ENCODE measurements at places on chromosomes 12 and 14. TPM values are rescaled to one million over a fixed set of nuclear protein-coding genes. Genes with fewer than 3 reads are reported as not detected.

- peaks cover 9% of the 10 kb centered on the region for H3K4me1 ChIP-seq
- no peak overlapping the region for H3K4me3 ChIP-seq
- no peak for DNase-seq
- no peaks in the 10 kb centered on the region for H3K36me3 ChIP-seq
- H3K27ac ChIP-seq, result no peak overlapping the region
These were observed 70.4 kb downstream of the MOK start for GRCh38 chr14:102234331-102235264.

DNA sequence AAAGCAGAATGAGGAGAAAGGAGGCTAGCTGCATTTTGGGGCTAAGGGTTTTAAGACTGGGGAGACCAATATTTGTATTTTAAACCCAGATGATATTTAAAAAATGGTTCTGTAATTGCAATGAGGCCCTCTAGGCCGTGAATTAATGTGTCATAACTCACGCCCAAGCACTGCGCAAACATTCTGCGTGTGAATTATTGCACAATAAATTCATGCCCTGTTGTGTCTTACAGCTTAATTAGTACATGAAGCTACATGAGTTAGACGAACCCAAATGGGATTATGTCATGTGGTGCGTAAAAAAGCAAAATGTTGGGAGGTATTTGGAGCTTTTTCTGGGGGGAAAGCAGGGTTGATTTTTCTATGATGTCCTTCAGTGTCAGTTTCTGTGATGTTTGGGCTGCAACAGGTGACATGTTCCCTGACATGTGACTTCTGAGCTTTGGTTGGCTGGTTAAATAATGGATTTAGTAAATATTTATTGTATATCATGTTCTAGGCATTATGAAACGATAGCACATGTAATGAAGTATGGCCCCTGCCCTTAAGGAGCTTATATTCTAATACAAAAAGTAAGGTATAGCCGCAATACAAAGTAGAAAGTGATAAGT, 30.4 kb upstream of the CISTR start:
- H3K36me3 ChIP-seq, result no peaks in the 10 kb centered on the region
- H3K4me1 ChIP-seq, result no peaks in the 10 kb centered on the region
- no peak overlapping the region for H3K4me3 ChIP-seq
- no peaks in the 10 kb centered on the region for H3K27me3 ChIP-seq
- no peak for DNase-seq

- H3K4me1 ChIP-seq, result no peaks in the 10 kb centered on the region
- no peaks in the 10 kb centered on the region for H3K36me3 ChIP-seq
These were observed 187.2 kb upstream of the NEDD1 start for GRCh38 chr12:96719660-96720362.

- H3K27me3 ChIP-seq, result no peaks in the 10 kb centered on the region
- H3K36me3 ChIP-seq, result no peaks in the 10 kb centered on the region
- DNase-seq, result no peak
- no peak overlapping the region for H3K27ac ChIP-seq
- H3K4me1 ChIP-seq, result peaks cover 11% of the 10 kb centered on the region
- no peak overlapping the region for H3K4me3 ChIP-seq
These were observed 67.5 kb downstream of the SLC41A2 start for GRCh38 chr12:104890476-104891096.

- H3K4me1 ChIP-seq, result no peaks in the 10 kb centered on the region
- H3K27ac ChIP-seq, result no peak overlapping the region
- H3K4me3 ChIP-seq, result no peak overlapping the region
- no peaks in the 10 kb centered on the region for H3K27me3 ChIP-seq
- H3K36me3 ChIP-seq, result no peaks in the 10 kb centered on the region
These were observed 166.9 kb downstream of the BRMS1L start for GRCh38 chr14:35992816-35993683.

DNA sequence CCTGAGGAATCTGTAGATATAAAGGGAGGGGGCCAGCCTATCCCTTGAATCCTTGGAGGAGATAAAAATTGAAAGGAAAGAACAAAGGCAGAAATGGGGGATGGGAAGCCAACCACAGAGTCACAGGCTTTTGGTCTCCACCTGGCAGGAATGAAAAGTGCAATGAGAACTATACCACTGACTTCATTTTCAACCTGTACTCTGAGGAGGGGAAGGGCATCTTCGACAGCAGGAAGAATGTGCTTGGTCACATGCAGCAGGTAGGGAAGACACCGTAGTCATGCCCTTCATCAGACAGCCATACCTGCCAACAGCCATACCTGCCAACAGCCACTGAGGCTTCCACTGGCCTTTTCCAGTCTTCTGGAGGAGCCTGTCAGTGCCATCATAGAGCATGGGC, 13.4 kb downstream of the ASB8 start:
- peaks cover 55% of the 10 kb centered on the region for H3K36me3 ChIP-seq
- H3K27me3 ChIP-seq, result no peaks in the 10 kb centered on the region

- no peaks in the 10 kb centered on the region for H3K36me3 ChIP-seq
- H3K27me3 ChIP-seq, result no peaks in the 10 kb centered on the region
- H3K4me3 ChIP-seq, result no peak overlapping the region
- no peaks in the 10 kb centered on the region for H3K4me1 ChIP-seq
- no peak for DNase-seq
- H3K27ac ChIP-seq, result no peak overlapping the region
These were observed 225.6 kb downstream of the DUSP6 start for GRCh38 chr12:89126712-89127111.

DNA sequence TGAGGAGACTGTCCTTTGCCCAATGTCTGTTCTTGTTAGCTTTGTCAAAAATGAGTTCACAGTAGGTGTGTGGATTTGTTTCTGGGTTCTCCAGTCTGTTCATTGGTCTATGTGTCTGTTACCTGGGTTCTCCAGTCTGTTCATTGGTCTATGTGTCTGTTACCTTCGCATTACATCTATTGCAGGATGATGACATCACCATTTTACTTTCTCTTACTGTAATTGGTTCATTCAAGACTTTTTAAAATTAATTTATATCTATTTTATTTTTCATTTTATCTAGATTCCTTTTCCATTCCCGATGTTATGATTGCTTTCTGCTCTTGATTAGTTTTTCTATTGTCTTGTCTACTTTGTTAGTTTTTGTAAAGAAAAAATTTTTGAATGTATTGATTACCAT, 615.5 kb downstream of the SOX5 start:
- H3K36me3 ChIP-seq, result no peaks in the 10 kb centered on the region
- H3K4me1 ChIP-seq, result no peaks in the 10 kb centered on the region
- no peak overlapping the region for H3K27ac ChIP-seq

The RTN1 gene
- 0.57 TPM for total RNA-seq

DNA sequence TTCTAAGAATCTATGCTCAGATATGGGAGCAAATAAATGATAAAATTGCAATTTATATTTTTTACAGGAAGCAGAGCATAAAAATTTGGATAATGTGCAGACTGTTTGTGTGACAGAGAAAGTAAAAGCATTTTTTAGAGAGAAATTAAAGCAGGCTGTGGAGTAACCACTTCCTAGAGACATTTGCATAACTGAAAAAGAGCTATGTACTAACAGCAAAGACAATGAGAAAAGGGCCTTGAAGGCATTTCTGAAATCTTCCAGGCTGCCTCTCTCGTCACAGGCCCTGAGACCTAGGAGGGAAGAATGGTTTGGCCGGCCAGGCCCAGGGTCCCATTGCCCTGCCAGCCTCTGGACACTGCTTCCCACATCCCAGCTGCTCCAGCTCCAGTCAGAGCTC, 247.2 kb downstream of the ALX1 start:
- H3K4me1 ChIP-seq, result no peaks in the 10 kb centered on the region
- H3K27ac ChIP-seq, result no peak overlapping the region
- H3K36me3 ChIP-seq, result no peaks in the 10 kb centered on the region
- no peaks in the 10 kb centered on the region for H3K27me3 ChIP-seq
- DNase-seq, result no peak

- H3K4me3 ChIP-seq, result peak overlapping the region; percentile 67
- DNase-seq, result peak; percentile 78
- H3K27ac ChIP-seq, result peak overlapping the region; percentile 63
- peaks cover 30% of the 10 kb centered on the region for H3K36me3 ChIP-seq
- H3K4me1 ChIP-seq, result peaks cover 10% of the 10 kb centered on the region
These were observed 995 bp upstream of the HSP90B1 start for GRCh38 chr12:103929046-103929783.

The HOXC13 gene
- 3.8 TPM for total RNA-seq

The VSIG10 gene
- total RNA-seq, result 42.6 TPM

The SERPINA5 gene
- total RNA-seq, result 3.0 TPM

DNA sequence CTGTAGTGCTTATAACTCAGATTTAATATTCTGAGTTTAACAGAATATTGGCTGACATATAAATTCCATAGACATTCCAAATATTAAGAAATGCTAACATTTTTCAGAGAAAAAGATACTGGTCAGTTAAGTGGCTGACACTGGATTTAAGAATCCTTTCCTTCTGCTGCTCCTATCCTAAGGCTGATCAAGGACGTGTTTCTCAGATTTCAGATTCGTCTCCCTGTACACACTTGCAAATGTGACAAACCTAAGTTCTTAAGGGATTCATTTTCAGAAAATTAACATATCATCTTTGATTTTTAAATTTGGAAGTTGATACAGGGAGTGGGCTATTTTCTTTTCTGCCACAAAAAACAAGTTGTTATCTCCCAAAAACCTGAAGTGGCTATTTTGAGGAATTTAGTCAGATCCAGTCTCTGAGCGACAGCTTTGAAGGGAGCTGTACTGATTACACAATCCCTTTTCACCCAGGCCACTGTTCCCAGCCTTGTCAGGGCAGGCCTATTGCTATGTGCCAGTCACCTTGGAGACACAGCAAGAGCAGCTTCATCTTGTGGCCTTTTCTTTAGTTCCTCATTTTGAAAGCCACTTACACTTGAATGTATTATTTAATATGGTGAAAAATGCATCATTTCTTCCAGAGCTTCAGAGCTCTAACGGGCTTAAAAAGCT, 370.6 kb downstream of the KCNH5 start:
- no peak overlapping the region for H3K27ac ChIP-seq
- no peak overlapping the region for H3K4me3 ChIP-seq
- no peaks in the 10 kb centered on the region for H3K4me1 ChIP-seq
- H3K27me3 ChIP-seq, result no peaks in the 10 kb centered on the region
- H3K36me3 ChIP-seq, result no peaks in the 10 kb centered on the region
- DNase-seq, result no peak

- peaks cover 10% of the 10 kb centered on the region for H3K4me1 ChIP-seq
- H3K27me3 ChIP-seq, result no peaks in the 10 kb centered on the region
- peak; percentile 21 for DNase-seq
- H3K27ac ChIP-seq, result no peak overlapping the region
- no peaks in the 10 kb centered on the region for H3K36me3 ChIP-seq
These were observed 117.9 kb downstream of the PDE3A start for GRCh38 chr12:20486233-20486632.

GRCh38 chr12:4036671-4037271, 163.6 kb upstream of the PARP11 start:
- no peak for DNase-seq
- H3K36me3 ChIP-seq, result no peaks in the 10 kb centered on the region
- peaks cover 2% of the 10 kb centered on the region for H3K4me1 ChIP-seq

- H3K27ac ChIP-seq, result no peak overlapping the region
- no peaks in the 10 kb centered on the region for H3K27me3 ChIP-seq
- H3K36me3 ChIP-seq, result no peaks in the 10 kb centered on the region
- H3K4me3 ChIP-seq, result no peak overlapping the region
- H3K4me1 ChIP-seq, result no peaks in the 10 kb centered on the region
These were observed 253.4 kb downstream of the PAX9 start for GRCh38 chr14:36915081-36915480.

GRCh38 chr12:911191-911826, 38.2 kb downstream of the RAD52 start:
- no peaks in the 10 kb centered on the region for H3K4me1 ChIP-seq
- no peak overlapping the region for H3K27ac ChIP-seq
- no peak for DNase-seq
- no peak overlapping the region for H3K4me3 ChIP-seq
- H3K27me3 ChIP-seq, result no peaks in the 10 kb centered on the region

DNA sequence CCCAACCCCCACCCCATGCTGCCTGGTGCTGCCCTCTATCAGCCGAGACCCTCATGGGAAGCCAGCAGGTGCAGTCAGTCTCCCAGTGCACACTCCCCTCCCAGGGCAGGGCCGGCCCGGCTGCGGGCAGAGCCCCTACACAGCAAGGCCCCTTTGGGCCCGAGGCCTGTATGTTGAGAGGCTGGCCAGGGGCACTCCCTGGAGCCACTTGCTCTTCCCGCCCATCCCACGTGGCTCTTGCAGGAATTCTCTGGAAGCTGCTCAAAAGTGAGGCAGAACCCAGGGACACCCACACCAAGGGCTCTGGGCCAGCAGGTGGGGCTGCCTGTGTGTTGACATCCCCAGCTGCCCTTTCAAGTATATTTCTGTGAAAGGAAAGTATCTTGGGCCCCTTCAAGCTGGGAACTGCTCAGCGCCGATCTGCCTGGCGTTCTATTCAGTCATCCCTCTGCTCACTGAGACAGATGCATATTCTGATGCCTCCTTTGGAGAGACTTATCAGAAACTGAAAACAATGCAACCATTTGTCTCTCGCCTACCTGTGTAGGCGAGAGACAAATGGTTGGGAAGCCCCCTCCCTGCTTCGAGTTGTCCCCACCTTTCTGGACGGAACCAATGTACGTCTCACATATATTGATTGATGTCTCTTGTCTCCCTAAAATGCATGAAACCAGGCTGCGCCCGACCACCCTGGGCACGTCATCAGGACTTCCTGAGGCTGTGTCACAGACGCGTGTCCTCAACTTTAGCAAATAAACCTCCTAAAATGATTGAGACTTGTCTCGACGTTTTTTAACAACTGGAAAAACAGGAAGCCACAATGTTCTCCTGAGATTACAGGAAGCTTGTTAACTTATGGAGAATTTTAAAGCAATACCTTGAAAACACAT, 6.0 kb downstream of the GPR132 start:
- no peak overlapping the region for H3K27ac ChIP-seq
- H3K36me3 ChIP-seq, result no peaks in the 10 kb centered on the region
- no peak for DNase-seq
- no peak overlapping the region for H3K4me3 ChIP-seq
- H3K27me3 ChIP-seq, result no peaks in the 10 kb centered on the region

GRCh38 chr14:72638021-72638420, 255.9 kb downstream of the DPF3 start:
- H3K4me1 ChIP-seq, result no peaks in the 10 kb centered on the region
- H3K27ac ChIP-seq, result no peak overlapping the region
- DNase-seq, result no peak
- no peaks in the 10 kb centered on the region for H3K36me3 ChIP-seq

The TEX52 gene
- not detected for total RNA-seq

GRCh38 chr14:104561632-104562495, 17.7 kb upstream of the C14orf180 start:
- no peak overlapping the region for H3K4me3 ChIP-seq
- peaks cover 9% of the 10 kb centered on the region for H3K4me1 ChIP-seq
- H3K27ac ChIP-seq, result no peak overlapping the region
- H3K27me3 ChIP-seq, result peaks cover 1% of the 10 kb centered on the region
- H3K36me3 ChIP-seq, result no peaks in the 10 kb centered on the region

GRCh38 chr14:101808894-101809670, 47.6 kb downstream of the PPP2R5C start:
- H3K27me3 ChIP-seq, result no peaks in the 10 kb centered on the region
- peaks cover 7% of the 10 kb centered on the region for H3K4me1 ChIP-seq
- no peaks in the 10 kb centered on the region for H3K36me3 ChIP-seq
- no peak for DNase-seq
- H3K4me3 ChIP-seq, result peak overlapping the region; percentile 75

The CLEC2A gene
- total RNA-seq, result not detected

DNA sequence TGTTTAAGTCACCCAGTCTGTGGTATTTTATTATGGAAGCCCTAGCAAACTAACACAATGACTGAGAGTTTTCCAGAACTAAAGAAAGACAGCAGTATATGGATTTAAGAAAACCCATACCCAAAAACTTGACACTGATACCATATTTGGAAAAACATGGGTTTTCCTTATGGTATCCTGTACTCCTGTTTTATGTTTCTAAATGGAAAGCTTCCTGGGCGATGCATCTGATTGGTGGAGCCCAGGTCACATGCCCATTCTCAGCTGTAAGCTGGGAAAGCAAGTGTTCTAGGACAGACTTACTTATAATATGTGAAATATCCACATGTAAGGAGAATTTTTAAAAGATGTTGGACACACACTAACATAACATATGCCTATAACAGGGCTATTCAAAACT, 4.5 kb upstream of the RNASE4 start:
- H3K36me3 ChIP-seq, result no peaks in the 10 kb centered on the region
- no peak overlapping the region for H3K4me3 ChIP-seq
- no peaks in the 10 kb centered on the region for H3K27me3 ChIP-seq
- no peak for DNase-seq
